Choroid plexus epithelial cell (primary cell): ENCODE measurements at places on chromosomes 6 and 20.
A peak's percentile ranks its signal among the peaks of the same experiment; 100 is the strongest.

DNA sequence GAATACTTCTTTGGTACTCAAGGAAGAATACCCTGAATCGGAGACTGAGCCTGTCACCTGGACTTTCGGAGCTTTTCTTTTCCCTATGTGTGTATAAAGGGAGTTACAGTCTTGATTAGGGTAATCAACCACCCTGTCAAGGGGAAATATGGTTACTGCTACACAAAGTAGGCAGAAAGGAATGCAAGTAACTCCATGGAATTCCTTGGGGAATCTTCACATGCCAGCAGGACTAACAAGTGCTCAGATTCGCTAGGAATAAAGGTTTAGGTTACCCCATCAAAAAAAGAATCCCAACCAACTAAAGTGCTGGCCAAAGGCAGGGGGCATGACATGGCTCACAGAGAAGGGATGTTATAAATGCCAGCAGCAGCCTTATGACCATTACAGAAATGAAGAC lies 10.4 kb downstream of the KCNS1 start:
- no peak for DNase-seq

DNA sequence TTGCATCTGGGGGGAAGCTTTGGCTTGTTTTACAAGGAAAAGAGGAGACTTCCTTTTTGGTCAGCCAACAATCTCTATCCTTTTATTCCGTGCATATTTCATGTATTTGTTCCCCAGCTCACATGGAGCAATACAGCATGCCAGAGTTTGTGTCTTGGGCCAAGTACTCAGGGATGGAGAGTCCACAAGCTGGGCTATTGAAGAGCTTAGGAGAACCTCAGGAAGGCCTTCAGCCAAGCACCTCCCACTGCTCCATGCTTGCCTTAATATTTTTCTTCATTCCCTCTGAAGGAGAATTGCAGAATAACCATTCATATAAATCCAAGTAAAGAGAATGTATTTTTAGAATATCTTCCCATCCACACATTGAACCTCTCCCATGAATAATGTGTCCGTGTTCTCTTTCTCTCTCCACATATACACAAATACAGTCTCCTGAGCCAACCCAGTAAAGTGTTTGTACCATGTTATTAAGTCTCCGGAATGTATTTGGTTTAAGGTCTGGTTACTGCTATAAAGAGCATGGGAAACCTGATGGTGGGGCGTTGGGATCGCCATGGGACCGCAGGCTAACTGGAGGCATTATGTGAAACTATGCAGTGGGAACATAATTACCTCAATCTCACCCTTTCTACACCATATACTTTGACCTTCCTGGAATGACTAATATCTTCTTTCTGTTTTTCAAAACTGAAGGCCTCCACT lies 3.0 kb downstream of the LAMA4 start:
- peak; percentile 96 for DNase-seq

- DNase-seq = peak; percentile 48
Observed at GRCh38 chr6:85419046-85419759, 30.7 kb upstream of the NT5E start.

- peak; percentile 41 for DNase-seq
Observed at GRCh38 chr20:38757145-38757775, 9.0 kb downstream of the ACTR5 start.
